Cardiac muscle cell (in vitro differentiated cells and primary cell): ENCODE measurements at places on chromosomes 1 and 21. TPM values are rescaled to one million over a fixed set of nuclear protein-coding genes. Genes with fewer than 3 reads are reported as not detected.

Gene HIPK1
- 23.4 and 27.7 TPM in 2 replicates for total RNA-seq

- peak; percentile 28 for DNase-seq
Observed at GRCh38 chr1:84442256-84442655, 36.8 kb upstream of the RPF1 start.

DNA sequence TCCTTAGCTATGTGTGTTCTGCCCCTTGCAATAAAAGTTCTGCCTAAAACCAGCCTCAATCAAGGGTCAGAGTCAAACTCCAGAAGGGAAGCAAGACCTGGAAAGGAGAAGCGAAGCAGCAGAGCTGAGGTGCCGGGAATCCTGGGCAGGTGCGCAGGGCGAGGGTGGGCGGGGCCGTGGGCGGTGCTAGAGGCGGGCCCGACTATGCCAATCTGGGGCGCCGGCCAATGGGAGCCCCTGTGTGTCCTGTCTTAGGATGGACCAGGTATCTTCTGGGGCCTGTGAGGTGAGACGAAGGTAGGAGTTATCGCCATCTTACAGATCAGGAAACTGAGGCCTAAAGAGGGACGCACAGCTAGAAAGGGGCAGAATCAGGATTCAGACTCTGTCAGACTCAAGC lies 120.3 kb downstream of the PTPRU start:
- DNase-seq: no peak

DNA sequence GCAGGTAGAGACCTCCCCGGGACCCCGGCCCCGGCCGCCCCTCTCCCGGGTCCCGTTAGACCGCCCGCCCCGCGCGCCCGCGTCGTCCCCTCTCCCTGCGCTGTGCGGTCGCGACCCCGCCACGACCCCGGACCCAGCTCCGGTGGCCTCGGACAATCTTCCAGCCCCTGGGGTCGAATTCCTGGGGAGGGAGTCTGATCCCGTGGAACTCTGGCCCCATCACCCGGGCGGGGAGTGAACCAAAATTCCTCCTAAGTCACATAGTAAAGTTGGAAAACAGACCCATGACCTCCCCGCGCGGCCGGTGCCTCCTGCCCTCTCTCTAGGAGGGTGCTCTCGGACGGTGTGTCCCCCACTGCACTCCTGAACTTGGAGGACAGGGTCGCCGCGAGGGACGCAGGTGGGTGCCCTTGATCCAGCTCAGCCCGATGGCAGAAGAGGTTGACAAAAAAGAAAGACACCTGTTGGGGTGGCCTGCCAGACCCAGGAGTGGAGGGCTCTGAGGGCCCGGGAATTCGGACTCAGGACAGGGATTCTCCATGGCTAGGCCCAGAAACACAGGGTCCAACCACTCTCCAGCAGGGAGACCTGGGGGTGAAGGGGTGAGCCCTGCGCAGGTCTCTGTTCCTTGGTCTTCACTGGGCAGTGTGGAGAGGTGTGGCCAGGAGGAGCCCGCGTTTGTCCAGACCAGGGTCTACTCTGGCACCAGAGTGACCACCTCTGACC lies 451 bp downstream of the ADAMTSL4 start:
- no peak for DNase-seq

GRCh38 chr1:234662148-234662547 lies 52.2 kb upstream of the IRF2BP2 start:
- no peak for DNase-seq

DNA sequence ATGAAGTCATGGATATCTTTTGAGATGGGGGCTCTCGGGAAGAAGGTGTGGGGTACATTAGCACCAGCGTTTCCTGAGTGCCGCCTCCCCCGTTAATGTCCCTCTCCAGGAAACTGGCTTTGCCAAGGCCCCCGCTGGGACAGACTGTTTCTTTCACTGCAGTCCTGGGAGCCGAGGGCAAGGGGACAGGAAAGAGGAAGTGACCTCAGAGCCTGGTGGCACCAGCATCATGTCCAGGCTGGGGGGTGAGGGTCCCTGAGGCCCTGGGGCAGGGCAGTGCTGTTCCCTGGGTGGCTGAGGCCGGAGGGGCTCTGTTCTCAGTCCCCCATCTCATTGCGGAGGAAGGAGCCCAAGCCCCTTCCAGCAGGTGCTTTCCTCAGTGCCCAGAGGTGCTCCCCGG lies 5.8 kb downstream of the PFKL start:
- DNase-seq: no peak

- DNase-seq: no peak
Observed at GRCh38 chr1:64098846-64099582, 104.4 kb upstream of the UBE2U start.

DNA sequence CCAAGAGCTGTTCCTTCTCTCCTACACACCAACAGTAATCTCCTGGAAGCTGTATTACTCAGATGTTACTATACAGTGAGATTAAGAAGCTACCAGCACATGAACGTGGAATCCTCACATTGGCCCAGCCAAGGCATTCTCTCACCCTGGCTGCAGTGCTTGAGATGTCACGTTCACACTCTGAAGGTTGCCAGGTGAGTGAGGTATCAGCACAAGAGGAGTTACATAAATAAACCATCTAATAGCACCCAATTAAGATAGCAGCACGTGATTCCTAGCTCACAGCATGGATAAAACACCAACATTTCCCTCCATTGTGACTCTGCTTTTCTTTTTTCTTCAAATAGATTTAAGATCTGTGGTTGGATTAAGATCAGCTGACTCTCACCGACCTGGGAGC lies 182.8 kb downstream of the PLPP3 start:
- DNase-seq: no peak

DNA sequence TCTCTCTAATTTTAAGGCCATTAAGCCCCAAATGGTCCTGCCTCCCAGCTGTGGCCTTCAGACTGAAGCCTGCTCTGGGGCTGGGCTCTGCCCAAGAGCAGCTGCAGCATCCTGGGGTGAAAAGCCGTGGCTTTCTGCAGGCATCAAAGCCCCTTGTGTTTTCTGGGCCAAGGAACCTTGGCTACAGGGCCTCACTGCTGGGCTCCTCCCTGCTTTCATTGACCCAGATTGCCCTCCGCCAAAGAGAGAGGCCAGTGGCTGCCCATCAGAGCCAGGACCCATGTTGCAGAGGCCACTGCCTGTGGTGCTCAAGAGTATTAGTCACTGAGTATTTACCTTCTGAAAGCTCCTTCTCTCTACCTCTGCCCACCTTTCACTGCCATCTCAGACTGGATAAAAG lies 1.6 kb downstream of the ZNF648 start:
- no peak for DNase-seq

DNA sequence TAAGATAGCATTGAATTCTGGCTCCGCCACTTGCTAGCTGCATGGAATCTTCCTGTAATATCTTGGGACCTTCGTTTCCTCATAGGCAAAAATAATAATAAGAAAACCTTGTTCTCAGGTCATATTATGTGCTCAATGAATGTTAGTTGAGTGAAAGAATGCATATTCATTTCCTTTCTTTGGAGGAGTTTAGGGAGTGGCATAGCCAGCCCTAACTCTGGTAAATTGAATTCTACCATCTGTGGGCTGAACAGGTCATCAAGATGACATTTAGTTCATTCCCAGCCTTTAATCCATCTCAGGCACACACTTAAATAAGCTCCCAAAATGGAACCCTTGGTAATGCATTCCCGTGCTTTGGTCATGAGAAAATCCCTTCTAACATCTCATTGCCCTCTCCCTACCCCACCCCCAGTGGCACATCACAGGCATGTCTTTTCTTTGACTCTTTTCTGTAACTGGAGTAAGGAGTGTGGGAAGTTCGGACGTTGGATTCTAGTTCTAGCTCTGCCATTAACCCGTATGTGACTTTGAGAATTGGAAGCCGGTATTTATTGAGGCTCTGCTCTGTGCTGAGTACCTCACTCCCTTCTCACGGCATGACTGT lies 13.2 kb upstream of the MYOG start:
- no peak for DNase-seq

Gene DMBX1
- total RNA-seq: not detected in 2 replicates

DNA sequence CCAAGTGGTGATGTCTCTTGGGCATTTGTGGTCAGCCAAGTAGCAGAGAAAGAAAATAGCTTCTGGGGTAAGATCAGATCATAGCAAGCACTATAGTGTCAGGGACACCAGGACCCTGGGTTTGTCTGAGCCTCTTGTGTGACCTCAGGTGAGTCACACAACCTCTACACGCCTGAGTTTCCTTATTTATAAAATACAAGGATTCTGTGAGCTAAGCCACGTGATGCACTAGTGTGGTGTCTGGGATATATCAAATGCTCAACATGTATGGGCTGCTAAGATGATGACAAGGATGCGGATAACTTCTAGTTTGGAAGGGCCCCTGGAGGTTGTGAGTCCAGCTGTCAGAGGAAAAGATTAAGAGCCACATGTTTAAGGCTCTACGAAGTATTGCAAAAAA lies 24.5 kb upstream of the ZNF436 start:
- DNase-seq: peak; percentile 78
